ENCODE measurements at places on chromosomes 3 and 15. TPM values are rescaled to one million over a fixed set of nuclear protein-coding genes. Genes with fewer than 3 reads are reported as not detected.

Gene GOLGA6A
- total RNA-seq, result not detected

Gene SYNPR
- total RNA-seq, result not detected

Gene TMEM40
- total RNA-seq, result not detected

DNA sequence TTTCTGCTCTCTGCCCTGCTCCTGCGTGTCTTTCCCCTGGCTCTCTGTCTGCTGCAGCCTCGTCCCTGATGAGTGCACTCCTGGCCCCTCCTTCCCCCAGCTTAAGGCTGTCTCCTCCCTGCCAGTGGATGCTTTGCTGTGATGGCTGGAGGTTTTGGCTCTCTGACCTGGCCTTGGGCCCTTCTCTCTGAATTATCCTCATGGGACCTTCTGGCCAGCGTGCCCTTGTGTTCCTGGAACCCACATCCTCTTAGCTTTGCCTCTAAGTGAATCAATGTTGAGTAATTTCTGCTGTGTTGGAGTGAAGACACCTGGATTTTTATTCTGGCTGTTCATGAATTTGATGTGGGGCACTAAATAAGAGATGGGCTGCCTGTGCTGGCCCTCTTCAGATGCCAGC is 9.8 kb upstream of the TNFAIP8L3 start:
- no peak for DNase-seq

DNA sequence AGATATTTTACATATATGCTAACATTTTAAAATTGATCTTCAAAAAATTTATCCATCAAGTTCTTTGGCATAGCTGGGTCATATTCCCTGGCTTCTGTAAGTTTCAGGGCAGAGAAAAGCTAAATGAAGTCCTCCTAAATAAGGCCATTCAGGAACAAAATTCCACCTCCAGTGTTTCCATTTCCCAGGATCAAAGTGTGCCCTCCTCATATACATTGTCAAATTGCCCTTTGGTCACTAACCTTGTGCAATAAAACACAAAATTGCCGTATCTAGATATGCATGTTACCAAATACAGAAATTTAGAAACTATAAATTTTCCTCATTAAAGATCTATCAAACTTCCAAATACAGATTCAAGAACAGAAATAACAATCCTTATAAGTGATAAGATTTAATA is 10.6 kb downstream of the CEP152 start:
- DNase-seq, result no peak
